Activated CD8-positive, alpha-beta T cell treated with anti-CD3 and anti-CD28 coated beads, Interleukin-2, amount 10 ng/mL, durations not matched to agents 7 days and 5 days (primary cell): ENCODE measurements at places on chromosomes 1 and 21. TPM values are rescaled to one million over a fixed set of nuclear protein-coding genes. Genes with fewer than 3 reads are reported as not detected.

DNA sequence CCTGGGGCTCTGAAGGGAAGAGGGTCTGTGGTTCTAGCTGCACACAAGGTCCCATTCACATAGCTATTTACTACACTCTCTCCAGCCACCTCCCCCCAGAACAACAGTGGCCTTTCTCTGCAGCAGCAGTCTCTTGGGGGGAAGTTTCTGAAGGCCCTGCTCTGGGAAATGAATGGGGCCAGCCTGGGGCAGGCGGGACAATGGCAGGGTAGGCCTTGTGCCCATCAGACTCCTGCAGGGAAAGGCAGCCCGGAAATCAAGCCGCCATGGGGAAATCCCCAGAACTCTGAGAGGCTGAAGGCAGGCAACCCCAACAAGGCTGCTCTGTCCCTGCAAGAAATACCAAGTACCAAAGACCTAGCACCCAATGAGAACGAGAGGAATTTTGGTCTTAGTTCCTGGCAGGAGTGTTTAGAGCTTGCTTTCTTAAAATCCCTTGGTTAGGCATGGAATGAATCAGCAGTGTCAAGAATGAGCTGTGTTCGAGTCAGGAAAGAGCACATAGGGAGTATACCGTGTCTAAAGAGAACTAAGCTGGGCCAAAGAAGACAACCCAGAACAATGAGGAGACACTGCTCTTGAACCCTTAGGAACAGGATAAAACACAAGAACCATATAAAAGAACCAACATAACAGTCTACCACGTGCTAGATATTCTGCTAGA is 11.3 kb downstream of the ARHGEF11 start:
- H3K36me3 ChIP-seq = no peaks in the 10 kb centered on the region
- no peaks in the 10 kb centered on the region for H3K4me1 ChIP-seq
- DNase-seq = no peak
- H3K4me3 ChIP-seq = no peak overlapping the region
- no peak overlapping the region for H3K27ac ChIP-seq

DNA sequence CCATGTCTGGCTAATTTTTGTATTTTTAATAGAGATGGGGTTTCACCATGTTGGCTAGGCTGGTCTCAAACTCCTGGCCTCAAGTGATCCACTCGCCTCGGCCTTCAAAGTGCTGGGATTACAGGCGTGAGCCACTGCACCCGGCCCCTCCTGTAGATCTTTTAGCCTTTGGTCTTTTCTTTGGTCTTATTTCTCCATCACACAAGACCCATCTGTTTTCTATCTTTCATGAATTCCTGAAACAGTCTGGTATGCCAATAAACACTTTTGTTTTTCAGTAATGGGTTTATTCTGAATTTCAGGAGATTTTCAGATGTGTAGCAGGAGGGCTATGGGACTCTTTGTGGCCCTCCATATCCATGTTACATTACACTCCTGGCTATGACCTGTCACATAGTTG is 23.2 kb downstream of the ERRFI1 start:
- no peak overlapping the region for H3K27ac ChIP-seq
- H3K27me3 ChIP-seq = no peaks in the 10 kb centered on the region
- DNase-seq = no peak
- H3K4me1 ChIP-seq = no peaks in the 10 kb centered on the region
- no peak overlapping the region for H3K4me3 ChIP-seq

- DNase-seq = no peak
- H3K4me3 ChIP-seq = no peak overlapping the region
- H3K27ac ChIP-seq = peak overlapping the region; percentile 31
- peaks cover 24% of the 10 kb centered on the region for H3K36me3 ChIP-seq
Observed at GRCh38 chr1:231616667-231617066, 9.9 kb upstream of the DISC1 start.

- H3K4me1 ChIP-seq = peaks cover 51% of the 10 kb centered on the region
- H3K27ac ChIP-seq = no peak overlapping the region
- peaks cover 14% of the 10 kb centered on the region for H3K36me3 ChIP-seq
- H3K27me3 ChIP-seq = no peaks in the 10 kb centered on the region
Observed at GRCh38 chr1:207286786-207287468, 34.6 kb upstream of the CD55 start.

DNA sequence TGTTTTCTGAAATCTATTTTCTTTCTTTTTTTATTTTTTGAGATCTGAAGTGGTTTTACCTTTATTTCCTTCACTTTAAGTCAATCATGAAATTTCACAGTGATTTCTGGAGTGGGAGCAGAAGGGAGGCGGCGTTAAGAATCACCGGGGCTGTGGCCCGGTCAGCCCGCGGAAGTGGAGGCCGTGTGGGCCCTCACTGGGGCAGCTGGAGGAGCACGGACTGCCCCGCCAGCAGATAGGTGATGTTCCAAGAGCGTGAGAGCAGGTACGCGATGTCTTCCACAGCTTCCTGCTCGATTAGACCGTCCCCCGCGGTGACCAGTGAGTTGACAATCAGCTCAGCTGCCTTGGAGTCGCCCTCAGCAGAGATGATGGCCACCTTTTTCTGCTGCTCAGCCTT is 10.6 kb upstream of the TP53BP2 start:
- peaks cover 7% of the 10 kb centered on the region for H3K4me1 ChIP-seq
- H3K27me3 ChIP-seq = peaks cover 10% of the 10 kb centered on the region
- H3K27ac ChIP-seq = no peak overlapping the region
- no peaks in the 10 kb centered on the region for H3K36me3 ChIP-seq
- H3K4me3 ChIP-seq = no peak overlapping the region

GRCh38 chr1:104765085-104765484 is 1015.4 kb downstream of the AMY1C start:
- no peaks in the 10 kb centered on the region for H3K27me3 ChIP-seq
- DNase-seq = no peak
- H3K27ac ChIP-seq = no peak overlapping the region
- H3K36me3 ChIP-seq = no peaks in the 10 kb centered on the region

DNA sequence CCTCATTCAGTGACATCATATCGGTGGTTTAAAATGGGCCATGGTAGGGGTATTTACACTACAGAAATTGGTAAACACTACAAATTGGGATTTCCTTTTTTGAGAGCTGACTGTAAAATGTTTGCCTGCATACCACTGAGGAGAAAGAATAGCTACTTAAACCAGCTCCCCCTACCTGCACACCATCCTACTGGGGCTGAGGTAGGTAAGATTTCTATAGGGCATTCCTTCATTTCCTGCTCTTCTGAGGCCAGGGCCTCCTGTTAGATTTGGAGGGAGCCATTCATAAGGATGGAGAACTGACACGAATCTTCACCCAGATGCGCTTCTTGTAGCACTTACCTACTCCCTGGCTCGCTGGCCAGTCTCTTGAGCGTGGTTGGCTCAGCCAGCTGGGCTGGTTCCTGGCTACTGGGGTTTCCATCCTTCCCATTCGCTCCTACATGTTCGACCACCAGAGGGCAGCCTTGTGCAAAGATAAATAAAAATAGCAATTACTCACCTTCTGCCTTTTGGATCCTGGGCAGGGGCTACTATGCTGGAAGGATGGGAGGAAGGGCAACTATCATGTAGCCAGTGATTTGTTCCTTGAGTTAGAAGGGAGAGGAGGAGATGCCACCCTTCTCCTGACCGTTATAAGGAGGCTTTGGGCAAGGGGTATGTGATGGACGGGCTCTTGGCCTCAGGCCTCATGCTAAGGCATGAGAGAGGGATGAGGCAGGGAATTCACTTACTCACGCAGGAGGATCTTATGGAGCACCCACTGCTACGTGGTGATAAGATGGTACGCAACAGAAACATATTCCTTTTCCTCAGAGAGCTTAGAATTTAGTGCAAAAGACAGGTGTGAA is 10.7 kb downstream of the OPTC start:
- H3K27me3 ChIP-seq = peaks cover 5% of the 10 kb centered on the region
- DNase-seq = peak; percentile 85
- H3K27ac ChIP-seq = no peak overlapping the region
- H3K4me3 ChIP-seq = no peak overlapping the region

DNA sequence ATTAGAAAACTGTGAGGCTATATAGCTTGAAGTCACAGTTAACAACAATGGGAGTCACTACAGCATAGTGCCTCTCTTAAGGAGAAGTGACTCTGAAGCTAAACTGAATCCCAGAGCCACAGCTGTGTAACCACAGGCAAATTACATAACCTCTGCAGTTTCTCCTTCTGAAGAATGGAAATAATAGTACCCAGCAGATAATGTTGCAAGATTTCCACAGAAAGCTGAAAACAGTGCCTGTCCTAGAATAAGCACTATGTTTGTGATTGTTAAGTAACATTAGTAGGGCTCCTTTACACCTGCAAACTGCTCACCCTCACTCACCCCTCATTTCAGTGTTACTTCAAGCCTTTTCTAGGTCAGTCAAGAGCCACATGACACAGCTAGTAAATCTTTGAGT is 886.7 kb downstream of the PLA2G4A start:
- H3K27me3 ChIP-seq = no peaks in the 10 kb centered on the region
- no peaks in the 10 kb centered on the region for H3K36me3 ChIP-seq
- H3K27ac ChIP-seq = no peak overlapping the region
- H3K4me1 ChIP-seq = no peaks in the 10 kb centered on the region

DNA sequence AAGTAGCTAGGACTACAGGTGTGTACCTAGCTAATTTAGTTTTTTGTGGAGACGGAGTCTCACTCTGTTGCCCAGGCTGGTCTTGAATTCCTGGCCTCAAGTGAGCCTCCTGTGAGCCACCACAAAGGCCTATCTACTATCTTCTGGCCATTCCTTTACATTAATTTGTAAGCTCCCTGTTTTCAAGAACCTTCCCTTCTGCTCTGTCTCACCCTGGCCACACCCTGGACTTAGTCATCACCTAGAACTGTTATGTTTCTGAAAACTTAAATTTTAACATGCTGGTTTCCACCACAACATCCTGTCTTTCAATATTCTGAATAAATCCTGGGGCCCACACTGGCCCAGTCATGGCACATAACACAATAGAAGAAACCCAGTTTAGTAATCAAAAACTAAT is 4.9 kb upstream of the B4GALT3 start:
- H3K4me3 ChIP-seq = peak overlapping the region; percentile 47
- H3K27ac ChIP-seq = peak overlapping the region; percentile 93
- H3K4me1 ChIP-seq = peaks cover 76% of the 10 kb centered on the region
- DNase-seq = peak; percentile 81
- H3K27me3 ChIP-seq = no peaks in the 10 kb centered on the region
- H3K36me3 ChIP-seq = peaks cover 9% of the 10 kb centered on the region

DNA sequence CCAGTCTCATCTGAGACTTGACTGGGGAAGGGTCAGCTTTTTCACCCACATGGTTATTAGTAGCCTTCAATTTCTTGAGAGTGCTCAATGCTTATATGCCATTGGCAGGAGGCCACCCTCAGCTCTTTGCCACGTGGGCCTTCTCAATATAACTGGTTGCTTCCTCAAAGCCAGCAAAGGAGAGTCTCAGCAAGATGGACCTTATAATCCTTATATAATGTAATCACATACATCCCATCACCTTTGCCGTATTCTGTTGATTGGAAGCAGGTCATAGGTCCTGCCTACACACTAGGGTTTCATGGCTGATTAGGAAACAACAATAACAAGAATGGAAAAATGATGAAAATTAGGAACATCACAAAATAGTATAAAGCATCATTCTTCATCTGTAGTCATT is 22.9 kb downstream of the TSEN15 start:
- H3K27ac ChIP-seq = no peak overlapping the region
- H3K4me3 ChIP-seq = no peak overlapping the region
- no peaks in the 10 kb centered on the region for H3K27me3 ChIP-seq
- peaks cover 7% of the 10 kb centered on the region for H3K36me3 ChIP-seq

DNA sequence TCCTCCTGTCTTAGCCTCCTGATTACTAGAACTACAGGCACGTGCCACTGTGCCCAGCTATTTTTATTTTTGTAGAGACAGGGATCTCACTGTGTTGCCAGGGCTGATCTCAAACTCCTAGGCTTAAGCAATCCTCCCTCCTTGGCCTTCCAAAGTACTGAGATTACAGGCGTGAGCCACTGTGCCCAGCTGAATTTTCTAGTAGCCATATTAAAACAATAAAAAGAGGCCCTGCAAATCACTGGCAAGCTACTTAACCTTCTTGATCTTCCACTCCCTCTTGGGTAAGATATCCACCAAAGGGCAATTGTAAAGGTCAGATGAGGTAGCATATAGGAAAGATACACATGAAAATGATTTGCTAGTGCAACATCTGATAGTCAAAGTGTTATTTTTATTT is 65.6 kb upstream of the SRSF10 start:
- H3K27ac ChIP-seq = no peak overlapping the region
- no peak overlapping the region for H3K4me3 ChIP-seq
- H3K4me1 ChIP-seq = no peaks in the 10 kb centered on the region

GRCh38 chr1:26761217-26761616 is 26.5 kb upstream of the PIGV start:
- peaks cover 18% of the 10 kb centered on the region for H3K4me1 ChIP-seq
- peak overlapping the region; percentile 35 for H3K27ac ChIP-seq
- H3K4me3 ChIP-seq = no peak overlapping the region
- H3K27me3 ChIP-seq = no peaks in the 10 kb centered on the region
- no peak for DNase-seq

DNA sequence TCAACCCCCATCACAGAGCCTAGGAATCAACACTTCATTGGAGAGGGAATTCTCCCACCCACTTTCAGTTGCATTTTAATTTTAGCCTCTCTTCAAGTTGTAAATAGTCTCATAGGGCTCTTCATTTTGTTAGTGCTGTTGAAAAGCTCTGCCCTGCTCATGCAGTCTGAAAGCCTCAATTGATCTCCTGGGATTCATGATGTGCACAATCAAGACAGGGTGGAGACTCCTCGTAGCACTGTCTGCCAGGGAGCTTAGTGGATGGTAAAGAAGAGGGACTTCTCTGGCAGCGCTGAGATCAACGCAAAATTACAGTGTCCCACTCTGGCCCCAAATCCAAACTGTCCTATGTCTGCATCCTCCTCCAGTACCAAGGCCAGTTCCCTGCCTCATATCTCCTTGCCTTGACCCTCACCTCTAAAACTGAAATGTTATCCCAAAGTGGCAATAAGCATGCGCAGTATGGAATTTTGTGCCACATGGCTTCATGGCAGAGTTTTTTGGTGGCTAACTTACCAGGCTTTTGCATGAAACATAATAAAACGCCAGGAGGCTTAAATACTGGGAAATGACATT is 282.2 kb downstream of the CACNA1E start:
- H3K4me1 ChIP-seq = no peaks in the 10 kb centered on the region
- H3K4me3 ChIP-seq = no peak overlapping the region
- H3K27ac ChIP-seq = no peak overlapping the region
- DNase-seq = no peak

Gene DIO1
- total RNA-seq = not detected

Gene DEPDC1
- total RNA-seq = 28.7 TPM

Gene LGALS8
- 75.5 TPM for total RNA-seq

Gene NASP
- 233 TPM for total RNA-seq

Gene FCRL2
- not detected for total RNA-seq

Gene LENEP
- total RNA-seq = 0.91 TPM
